ENCODE measurements at places on chromosomes 7 and 10.

DNA sequence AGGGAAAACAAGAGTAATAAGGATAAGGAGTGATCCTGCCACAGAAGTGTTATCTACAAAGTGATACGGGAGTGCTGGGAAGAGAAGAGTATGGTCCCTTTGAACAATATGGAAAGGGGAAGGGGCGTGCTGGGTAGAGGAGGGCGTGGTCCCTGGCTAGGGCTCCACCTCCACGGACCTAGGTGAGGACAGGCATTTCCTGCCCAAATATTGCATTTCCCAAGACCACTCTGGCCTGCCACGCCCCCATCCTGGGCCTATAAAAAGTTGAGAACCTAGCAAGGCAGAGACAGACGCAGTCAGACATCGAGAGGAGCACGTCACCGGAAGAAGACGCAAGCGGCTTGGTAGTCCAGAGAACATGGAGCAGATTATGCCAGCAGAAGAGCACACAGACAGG lies 22.8 kb downstream of the VSTM4 start:
- DNase-seq: no peak

GRCh38 chr7:45721686-45722598 lies 147.8 kb downstream of the ADCY1 start:
- no peak for DNase-seq

- no peak for DNase-seq
These were observed 868.1 kb upstream of the AUTS2 start for GRCh38 chr7:68730194-68730593.

GRCh38 chr10:122328676-122329075 lies 45.8 kb upstream of the PLEKHA1 start:
- DNase-seq: no peak

DNA sequence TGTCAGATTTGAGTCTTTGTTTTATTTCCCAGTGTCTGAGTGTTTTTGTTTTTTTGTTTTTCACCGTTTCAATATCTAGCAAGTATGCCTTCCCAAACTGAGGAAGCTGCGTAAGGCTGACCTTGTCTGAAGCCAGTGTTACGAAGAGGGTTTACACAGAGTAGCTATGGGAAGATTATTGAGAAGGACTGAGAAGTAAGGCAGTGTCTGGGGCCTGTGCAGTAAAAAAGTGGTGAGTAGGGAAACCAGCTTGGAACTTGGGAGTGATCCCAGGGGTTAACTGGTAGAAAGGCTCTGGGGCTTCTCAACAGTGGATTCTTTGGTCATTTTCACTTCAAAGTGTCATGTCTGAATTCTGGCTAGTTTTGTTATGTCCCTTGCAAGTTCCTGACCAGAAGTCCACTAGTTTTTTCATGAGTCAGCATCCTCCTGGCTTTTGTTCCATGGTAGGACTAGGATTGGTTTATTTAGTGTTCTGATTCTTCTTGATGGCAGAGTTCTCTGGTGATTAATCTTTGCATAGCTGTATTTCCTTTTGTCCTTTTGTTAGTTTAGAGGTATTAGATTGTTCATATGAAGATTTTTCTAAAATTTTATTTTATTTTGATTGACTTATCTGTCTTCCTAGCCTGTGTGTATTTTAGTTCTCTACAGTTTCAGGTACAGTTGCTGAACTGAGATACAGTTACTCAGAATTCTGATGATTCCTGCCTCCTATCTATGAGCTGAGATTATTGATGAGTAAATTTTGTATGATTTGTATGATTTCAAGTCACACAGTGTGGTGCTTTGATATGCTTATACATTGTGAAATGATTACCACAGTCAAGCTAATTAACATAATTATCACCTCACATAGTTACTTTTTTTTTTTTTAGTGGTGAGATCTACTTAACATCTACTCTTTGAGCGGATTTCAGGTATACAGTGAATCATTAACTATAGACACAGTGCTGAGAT lies 19.0 kb downstream of the GARS1 start:
- DNase-seq: no peak

DNA sequence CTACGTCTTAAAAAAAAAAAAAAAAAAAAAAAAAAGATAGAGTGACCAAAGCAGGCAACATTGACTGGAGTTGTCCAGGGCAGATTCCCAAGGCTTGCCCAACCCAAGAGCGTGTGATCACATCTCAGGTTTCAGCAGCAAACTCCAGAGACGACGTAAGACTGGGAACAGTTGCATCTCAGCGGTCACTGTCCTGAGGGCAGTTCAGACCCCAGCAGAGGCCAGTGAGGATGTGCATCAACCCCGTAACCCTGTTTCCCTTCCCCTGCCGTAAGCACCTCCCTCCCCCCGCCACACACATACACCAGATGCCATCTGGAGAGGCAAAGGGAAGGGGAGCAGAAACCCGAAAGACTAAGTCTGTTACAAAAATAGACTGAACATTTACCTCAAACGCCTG lies 19.3 kb upstream of the TOMM7 start:
- peak; percentile 77 for DNase-seq

DNA sequence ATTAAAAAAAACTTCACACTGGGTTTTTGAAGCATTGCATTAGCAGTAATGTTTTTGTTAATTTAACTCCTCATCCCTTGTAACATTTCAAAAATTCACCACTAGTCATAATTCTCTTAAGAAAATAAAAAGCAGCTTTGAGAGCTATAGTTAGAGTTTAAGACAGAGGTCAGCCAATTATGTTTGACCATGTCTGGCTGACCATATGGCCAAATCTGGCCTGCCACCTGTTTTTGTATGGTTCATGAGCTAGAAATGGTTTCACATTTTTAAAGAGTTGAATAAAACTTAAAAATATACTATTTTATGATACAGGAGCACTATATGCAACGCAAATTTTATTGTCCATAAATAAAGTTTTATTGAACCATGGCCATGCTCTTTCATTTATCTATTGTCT lies 73.0 kb upstream of the LRRTM3 start:
- DNase-seq: no peak

DNA sequence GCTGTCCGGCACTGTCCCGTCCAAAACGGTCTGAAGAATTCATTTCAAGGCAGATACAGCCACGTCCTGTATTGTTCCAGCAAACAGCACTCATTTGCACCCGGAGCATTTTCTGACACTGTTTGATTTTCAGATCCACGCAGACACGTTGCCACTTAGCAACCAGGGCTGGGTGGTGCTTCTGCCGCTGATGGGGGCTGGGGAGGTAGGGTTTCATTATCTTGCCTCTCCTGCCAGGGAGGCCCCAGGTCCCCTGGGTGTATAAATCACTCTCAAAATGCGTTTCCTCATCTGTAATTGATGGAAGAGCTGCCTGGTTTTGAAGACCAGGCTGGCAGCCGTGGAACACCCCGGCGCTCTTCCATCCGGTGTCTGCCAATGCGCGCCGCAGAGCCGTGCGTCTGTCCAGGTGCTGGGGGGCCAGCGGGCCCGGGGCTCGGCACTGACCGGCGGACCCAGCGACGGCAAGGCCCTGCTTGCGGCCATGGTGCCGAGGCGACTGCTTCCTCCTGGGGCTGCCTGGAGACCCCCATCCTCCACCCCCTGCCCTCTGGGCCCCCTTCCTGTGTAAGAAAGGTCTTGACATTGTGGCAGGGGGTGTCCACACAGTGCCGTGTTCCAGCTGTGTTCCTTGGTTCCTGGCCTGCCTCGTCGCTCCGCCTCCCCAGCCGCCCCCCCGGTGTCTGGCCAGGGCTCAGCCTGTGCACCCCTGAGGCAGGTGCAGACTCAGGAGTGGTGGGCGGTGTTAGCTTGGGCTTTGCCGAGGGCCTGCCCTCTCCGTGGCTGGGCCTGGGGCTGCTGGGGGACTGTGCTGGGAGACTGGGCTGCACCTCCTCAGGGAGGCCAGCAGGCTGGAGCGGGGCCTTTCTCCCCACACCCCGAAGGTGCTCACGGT lies 16.6 kb downstream of the ADGRA1 start:
- DNase-seq: no peak

GRCh38 chr10:107383357-107383756 lies 218.9 kb upstream of the SORCS1 start:
- DNase-seq: no peak

Data from choroid plexus epithelial cell (primary cell).